Activated CD4-positive, alpha-beta T cell treated with anti-CD3 and anti-CD28 coated beads, Interleukin-2, amount 10 ng/mL, durations not matched to agents 7 days and 5 days (primary cell): ENCODE measurements at places on chromosomes 7 and 10. TPM values are rescaled to one million over a fixed set of nuclear protein-coding genes. Genes with fewer than 3 reads are reported as not detected.

GRCh38 chr10:6112893-6113292 lies 24.1 kb downstream of the RBM17 start:
- no peak for DNase-seq

Gene CTAGE15
- total RNA-seq = 0.57 TPM

Gene ADCY1
- 1.5 TPM for total RNA-seq

Gene VSIR
- total RNA-seq = 148 TPM

DNA sequence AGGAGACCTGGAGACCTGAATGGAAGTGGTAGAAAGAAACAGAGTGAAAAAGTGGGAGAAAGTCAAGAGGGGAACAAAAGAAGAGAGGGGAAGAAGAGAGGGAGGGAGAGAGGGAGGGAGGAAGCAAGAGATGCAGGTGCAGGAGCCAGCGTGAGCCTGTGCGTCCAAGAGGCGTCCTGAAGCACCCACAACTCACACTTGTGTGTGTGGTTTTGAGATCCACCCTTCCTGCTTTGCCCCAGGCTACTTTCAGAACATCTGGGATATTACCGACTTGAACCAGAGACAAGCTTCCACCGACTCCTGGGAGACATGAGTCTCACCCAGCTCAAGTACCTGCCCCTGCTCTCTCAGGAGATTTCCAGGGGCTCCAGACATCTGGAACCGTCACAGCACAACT lies 9.8 kb downstream of the AFAP1L2 start:
- DNase-seq = no peak

Gene AKR1B1
- 106 TPM for total RNA-seq
